ENCODE measurements at places on chromosomes 12 and 14.
A peak's percentile ranks its signal among the peaks of the same experiment; 100 is the strongest.

DNA sequence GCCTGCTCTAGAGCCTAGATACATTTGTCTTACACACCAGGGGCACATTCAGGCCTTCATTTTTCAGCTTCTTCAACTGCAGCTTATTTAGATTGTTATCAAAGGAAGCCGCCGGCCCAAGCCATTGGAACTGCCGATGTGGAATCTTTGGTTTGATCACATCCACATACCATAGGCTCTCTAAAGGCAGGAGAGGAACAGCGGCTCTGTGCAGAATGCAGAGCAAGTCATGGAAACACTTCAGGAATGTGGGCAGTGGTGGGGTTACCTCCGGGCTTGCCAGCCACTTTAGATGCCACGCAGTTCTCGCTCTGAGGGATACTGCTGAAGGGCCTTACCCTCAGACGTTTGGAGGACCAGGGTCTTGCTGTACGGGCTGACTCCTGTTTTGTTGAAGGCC is 53.4 kb upstream of the PYGL start:
- peak; percentile 6 for DNase-seq

DNA sequence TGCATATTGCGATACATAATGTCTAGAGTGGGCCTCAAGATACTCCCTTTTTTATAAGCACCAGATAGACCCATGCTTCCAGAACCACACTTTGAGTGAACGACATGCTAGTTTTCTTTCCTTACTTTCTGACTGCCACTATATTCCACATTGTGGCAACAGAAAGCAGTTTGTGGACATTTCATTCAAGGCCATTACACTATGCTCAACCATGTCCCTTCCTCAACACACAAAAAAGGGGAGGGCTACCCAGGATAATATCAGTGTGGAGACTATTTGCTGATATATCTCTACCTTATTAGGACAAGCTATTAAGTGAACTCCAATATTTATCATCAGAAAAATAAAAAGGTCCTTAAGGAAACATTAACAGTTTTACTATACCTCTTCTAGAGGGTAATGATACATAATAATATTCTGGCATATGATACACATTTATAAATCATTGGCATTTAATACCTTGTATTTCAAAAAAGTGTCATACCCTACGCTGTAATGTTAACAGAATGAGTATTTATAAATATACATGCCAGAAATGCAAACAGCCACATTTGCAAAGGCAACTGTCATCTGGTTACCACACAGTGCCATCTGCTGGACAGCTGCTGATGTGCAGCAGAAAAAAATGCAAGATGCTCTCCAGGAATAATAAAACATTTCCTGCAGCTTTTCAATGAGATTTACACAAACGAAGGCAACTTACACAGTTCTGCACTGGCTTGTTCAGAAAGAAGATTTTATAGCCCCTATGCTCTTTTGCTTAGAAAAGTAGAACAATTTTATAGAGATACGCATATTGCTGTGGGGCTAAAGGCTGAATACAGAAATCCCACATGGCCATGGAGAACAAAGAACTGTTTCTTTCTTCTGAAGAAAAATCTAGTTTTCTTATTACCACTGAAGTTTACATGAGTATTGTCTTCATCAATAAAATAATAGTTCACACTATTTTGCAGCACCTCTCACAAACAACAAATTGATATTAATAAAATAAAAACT is 182.2 kb upstream of the GRIP1 start:
- DNase-seq: peak; percentile 57

GRCh38 chr12:62900686-62901272 is 34.2 kb downstream of the PPM1H start:
- DNase-seq: peak; percentile 23

- DNase-seq: no peak
Observed at GRCh38 chr12:2930865-2931264, 28.3 kb upstream of the TEAD4 start.

- no peak for DNase-seq
Observed at GRCh38 chr14:30020271-30020670, 92.6 kb upstream of the PRKD1 start.

- DNase-seq: no peak
Observed at GRCh38 chr12:62841846-62842245, 93.1 kb downstream of the PPM1H start.

GRCh38 chr14:99262977-99263448 is 9.0 kb downstream of the BCL11B start:
- no peak for DNase-seq

- DNase-seq: no peak
Observed at GRCh38 chr12:126558810-126559209, 1493.6 kb downstream of the AACS start.

- DNase-seq: peak; percentile 33
Observed at GRCh38 chr12:52310622-52311284, 10.4 kb downstream of the KRT83 start.
